RKO (cell line): ENCODE measurements at places on chromosomes 3 and 15.

DNA sequence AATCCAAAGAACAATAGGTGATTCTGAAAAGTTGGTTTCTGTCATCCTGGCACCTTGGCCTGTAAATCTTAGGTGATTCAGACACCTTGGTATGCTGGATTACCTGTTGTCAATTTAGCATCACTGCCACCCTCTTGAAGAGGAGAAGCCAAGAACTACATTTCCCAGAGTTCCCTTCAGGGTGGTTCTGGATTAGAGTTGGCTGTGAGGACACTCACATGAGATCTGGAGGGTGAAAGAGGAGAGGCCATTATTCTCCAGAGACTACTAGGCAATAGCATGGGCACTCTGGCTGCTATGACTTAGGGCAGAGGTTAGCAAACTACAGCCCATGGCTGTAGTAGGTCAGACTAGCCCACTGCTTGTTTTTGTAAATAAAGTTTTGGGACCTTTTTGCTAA is 41.7 kb upstream of the CORO2B start:
- no peak for DNase-seq

GRCh38 chr15:71755092-71755970 is 55.0 kb upstream of the NR2E3 start:
- DNase-seq, result no peak

GRCh38 chr3:9809615-9810432 is at the start of gene TTLL3:
Gene TTLL3, plus strand, starts transcription at chr3:9810262. Its CDS starts 400 bp downstream, at chr3:9810662.
- peak; percentile 49 for DNase-seq

- DNase-seq, result no peak
Observed at GRCh38 chr3:11201251-11202019, 47.1 kb downstream of the HRH1 start.

DNA sequence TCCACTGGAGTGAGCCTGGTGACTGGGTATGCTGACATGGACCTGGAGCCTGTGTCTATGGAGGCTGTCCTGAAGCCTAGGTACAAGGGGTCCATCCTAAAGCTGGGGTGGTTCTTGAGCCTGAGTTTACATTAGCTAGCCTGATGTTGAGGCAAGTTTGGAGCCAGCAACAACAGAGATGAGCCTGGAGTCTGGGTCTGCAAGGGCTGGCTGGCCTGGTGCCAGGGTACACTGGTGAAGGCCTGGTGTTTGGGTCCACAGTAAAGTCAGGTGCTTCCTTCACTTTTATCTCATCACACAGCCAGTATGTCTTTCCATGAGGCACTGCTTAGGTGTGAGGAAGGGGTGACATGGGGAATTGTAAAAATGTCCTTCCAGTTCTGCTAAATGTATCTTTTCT is 49.5 kb downstream of the TP63 start:
- DNase-seq, result no peak

- no peak for DNase-seq
Observed at GRCh38 chr3:125957674-125958510, 11.1 kb upstream of the ROPN1B start.

DNA sequence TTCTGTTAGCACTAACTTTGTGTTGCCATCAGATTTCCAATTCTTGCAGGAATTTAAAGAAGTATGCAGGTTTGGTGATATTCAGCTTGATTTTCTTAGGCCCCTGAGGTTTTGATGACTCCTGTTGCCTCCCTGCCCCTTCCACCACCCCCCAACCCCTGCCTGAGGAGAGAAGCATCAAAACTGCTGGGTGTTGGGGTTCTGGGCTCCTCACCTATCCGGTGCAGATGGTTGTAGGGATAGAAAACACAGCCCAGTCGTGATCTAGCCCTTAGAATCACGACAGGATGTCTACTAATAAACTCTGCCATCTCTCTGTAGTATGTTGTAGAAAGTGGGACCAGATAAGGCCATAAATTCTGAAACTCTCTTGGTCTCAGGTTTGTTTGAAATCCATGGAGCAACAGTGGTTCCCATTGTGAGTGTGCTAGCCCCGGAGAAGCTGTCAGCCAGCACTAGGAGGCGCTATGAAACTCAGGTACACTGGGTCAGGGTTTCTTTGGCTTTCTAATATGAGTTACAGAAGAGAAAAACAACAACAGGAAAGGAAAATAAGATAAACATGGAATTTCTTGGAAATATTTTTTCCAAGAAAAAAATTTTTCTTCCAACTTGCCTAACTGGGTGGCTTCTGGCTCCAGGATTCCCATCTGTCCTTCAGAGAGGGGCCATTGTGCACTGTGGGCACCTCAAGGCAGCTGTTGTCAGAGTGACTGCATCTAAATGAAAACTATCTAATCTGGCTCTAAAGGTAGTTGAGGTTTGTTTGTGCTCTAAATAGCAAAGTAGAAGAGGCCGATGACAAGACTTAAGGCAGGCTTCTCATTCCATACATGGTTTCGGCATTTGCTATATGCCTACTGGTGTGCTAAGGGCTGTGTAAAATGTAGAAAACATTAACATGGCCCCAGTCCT is 8.7 kb downstream of the SRP14 start:
- DNase-seq, result no peak

DNA sequence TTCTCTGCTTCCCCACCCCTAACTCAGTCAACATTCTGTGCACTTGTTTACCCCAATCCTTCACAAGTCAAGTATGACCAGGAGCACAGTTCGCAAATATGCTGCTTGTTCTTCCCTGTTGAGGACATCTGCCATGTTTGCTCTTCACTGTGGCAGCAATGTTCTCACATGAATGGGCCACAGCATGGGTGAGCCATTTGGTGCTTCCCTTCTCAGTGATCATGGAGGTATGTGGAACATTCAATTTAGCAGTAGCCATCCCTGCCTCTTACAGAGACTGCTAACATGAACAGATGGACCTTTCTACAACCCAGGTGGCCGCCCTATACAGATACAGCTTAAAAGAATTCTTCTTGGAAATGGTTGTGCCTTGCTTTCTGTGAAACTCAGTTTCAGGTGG is 660.1 kb upstream of the SGO1 start:
- DNase-seq, result no peak

DNA sequence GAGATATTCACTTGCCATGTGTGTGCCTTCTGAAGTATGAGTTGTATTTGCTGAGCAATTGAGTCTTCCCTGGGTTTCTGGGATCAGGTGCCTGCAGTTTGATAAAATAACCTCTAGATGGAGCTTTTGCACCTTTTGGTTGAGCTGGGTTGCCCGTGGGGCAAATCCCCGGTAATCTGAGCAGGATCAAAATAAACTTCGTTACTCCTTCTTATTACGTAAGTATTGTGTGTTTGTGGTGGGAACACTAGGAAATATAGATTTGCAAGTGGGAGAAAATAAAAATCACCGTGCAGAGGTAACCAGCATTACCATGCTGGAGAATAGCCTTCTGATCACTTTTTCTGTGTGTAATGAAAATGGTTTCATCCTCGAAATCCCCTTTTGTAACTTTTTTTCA is 277.4 kb upstream of the NR2E3 start:
- peak; percentile 43 for DNase-seq

GRCh38 chr15:71312731-71313460 is 197.6 kb downstream of the THSD4 start:
- no peak for DNase-seq

DNA sequence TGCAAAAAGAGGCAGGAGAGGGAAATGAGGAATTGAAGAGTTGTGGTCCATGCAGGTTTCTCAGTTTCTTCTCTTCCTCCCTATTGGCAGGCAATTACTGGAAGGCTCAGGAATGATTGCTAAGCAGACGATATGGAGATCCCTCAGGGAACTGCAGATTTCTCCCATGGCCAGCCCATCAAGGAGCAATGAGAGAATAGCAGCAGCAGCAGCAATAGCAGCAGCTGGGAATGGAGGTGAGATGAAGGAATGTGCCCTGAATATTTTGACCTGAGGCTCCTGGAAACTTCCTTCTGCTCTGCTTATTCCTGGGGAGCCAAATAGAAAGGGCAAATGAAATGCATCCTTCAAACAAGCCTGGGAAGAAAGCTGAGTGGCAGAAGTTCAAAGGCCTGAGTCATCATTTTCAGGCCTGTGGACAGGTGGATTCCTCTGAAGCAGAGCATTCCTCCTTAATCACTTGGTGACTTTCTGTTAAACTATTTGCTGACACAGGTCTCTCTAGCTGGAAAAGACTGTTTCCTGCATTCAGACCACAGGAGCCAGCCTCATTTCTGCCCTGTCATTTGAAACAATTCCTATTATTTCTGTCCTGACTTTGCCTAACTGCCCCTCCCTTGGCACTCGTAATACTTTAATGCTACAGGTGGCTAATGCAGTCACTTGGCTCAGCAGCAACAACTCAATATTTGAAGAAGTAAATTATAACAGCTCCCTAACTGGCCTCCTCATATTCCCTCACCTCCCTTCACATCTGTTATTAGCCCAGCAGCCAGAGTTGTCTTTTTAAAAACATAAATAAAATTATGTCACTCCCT is 146.9 kb upstream of the GADL1 start:
- peak; percentile 72 for DNase-seq

DNA sequence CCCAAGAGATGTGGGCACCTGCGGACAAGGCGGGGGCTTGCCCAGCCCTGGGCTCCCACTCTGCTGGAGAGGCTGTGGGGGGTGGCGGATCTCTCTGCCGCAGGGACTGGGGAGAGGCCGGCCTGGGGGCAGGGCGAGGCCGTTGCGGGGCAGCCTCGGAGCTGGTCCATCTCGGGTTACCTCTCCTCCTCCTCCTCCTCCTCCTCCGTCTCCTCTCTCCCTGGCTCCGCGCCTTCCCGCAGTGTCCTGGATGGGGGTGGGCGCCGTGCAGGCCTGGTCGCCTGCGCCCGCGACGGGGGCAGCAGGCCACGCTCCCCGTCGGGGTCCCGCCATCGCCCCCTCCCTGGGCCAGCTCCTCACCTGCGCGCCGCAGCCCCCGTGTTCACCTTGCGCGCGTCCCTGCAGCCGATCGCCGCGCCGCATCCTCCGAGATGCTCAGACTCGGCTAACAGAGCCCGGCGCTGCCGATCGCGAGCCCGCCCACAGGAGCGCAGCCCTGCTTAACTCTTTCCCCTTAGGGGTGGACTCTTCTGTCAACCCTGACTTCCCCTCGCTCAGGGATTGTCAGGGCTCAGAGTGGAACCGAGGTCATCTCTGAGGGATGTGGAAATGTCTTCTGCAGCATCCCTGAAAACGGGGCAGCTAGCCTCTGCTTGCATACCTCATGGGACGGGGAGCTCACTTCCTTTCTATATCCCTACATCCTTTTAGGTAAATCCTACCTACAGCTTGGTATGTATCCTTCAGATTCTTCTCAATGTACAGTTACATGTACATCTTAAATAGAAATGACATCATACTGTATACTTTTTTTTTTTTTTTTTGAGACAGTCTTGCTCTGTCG is at the start of gene PRRT3:
Gene PRRT3, minus strand, starts transcription at position 447 of the 844 bp plus-strand sequence. CDS start 2,293 bp downstream, outside the sequence.
- DNase-seq, result no peak

DNA sequence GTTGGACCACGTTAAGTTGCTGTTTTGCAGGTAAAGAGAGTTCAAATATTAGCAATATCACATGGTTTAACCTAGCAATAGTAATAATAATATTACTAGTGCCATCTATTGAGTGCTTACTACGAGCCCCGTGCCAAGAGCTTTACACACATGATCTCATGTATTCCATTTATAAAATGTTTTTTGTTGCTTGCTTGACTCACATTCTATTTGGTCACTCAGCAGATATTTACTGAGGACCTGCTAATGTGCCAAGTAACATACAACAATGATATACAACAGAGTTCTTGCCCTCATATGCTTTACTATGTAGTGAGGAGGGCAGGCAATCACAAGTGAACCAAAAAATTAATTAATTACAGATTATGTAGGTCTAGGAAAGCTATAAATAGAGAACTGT is 36.7 kb downstream of the CTDSPL start:
- no peak for DNase-seq

DNA sequence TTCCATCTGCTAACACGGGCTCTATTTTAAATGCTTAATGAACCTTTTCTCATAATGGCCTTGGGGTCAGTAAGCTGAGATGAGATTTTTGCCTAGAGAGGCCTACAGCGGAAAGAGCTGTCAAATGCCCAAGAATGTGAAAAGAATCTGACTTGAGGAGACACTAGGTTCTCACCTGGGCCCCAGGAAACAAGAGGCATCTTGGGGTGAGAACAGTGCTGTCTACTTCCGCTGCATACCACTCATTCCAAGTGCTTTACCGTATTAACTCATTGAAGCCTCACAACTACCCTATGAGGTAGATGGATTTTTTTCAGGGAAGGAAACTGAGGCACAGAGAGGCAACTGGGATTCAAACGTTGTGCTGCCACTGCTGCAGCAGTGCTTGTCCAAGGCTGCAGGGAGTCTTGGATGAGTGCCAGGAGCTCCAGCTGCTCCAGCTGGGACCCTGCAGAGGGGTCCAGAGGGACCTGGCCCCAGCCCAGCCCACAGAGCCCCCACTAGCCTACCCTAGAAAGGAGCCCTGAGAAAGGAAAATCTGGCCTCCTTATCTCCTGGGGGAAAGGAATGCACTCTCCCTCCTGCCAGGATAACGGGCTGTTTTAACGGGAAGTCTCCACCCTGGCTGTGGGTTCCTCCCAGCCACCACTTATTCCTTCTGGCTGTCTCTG is 68.4 kb downstream of the SLC12A8 start:
- no peak for DNase-seq

DNA sequence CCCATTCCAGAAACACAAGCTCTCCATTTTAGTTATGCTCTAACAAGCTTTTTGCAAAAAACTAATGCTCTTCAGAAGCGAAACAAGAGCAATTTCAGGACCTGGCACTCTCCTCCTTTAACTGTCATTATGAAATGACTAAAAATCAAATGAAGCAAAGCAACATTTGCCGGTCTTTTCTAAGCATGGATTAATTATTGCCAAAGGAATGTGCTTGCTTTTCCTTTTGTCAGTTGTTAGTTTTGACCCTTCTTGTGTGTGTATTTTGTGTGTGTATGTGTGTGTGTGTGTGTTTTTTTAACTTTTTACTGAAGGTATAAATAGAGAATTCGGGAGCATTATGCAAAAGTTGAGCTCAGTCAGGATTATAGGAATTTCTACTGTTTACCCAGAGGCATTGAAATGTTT is 509.1 kb downstream of the TUSC7 start:
- DNase-seq, result no peak

GRCh38 chr3:177420651-177421480 is 223.6 kb upstream of the TBL1XR1 start:
- DNase-seq, result no peak

DNA sequence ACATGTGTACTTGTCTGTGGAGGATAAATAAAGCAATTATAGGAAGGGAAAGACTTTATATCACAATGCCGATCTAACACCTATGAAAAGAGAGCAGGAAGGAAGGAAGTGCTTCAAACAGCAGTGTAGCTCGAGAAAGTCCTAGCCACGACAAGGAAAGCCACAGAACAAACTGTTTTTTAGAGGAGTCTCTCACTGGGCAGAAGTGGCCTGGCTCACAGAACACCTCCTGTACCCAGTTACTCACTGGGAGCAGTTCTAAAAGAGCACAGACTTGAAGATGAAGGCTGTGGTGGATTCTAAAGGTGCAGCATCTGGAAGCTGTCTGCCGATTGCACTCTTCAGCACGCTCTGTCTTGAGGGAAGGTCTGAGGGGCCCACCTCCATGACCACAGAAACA is 248.8 kb upstream of the ATP11B start:
- no peak for DNase-seq

- peak; percentile 28 for DNase-seq
Observed at GRCh38 chr3:83946554-83946953, 1012.2 kb upstream of the CADM2 start.

DNA sequence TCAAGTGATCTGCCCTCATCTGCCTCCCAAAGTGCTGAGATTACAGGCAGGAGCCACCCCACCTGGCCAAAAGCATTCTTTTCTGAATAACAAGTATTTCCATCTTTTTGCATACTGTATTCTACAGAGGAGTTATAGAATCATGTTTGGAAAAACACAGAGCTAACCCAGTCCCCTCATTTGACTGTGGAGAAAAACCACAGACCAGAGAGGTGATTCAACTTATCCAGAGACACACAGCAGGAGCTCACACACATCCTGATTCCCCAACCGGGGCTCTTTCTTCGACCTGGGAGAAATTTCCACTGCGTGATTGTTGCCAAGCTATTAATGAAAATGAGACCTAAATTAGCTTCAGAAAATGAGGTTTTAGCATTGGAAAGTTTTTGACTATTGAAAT is 176.1 kb upstream of the TLE3 start:
- no peak for DNase-seq
